ENCODE measurements at places on chromosomes 12 and 14.

- no peak for DNase-seq
Observed at GRCh38 chr14:73761618-73762355, 47.6 kb upstream of the PNMA1 start.

DNA sequence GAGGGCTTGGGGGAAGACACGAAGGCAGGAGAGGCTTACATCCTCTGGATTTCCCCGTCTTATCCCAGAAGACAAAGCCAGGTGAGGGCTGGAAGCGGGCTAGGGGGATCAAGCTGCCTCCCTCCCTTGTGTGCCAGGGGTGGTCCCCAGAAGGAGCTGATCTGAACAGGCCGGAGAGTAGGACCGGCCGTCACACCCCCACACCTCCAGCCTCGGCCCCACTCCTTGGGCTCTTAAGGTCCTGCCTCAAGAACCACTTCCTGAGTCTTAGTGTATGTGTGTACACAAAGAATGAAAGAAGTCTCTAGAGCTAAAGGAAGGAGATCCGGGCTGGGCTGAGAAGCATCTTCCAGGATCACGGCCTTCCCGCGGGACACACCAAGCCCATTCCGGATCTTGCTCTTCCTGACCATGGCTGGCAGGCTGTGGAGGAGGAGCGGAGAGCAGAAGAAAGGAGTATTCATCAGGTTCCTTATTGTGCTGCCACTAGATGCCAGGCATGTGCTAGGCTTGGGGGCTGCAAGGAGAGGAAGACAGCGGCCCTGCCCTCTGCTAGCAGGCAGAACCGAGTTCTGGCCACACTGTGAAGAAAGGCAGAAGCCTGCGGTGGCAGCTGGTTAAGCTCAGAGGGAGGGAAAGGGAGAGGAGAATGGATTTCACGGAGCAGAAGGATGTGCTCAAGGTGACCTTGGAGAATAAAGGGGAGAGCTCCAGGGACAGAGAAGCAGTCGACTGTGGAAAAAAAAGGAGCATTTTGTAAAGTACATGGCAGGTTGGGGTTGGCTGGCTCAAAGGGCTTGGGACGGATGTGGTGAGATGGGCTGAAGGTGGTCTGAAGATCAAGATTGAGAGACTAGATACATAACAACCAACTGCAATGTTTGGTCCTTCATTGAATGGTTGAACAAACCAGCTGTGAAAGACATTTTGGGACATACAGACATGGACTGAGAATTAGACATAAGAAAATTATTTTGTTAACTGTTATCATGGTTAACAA is 1.3 kb upstream of the CD63 start:
- no peak for DNase-seq

DNA sequence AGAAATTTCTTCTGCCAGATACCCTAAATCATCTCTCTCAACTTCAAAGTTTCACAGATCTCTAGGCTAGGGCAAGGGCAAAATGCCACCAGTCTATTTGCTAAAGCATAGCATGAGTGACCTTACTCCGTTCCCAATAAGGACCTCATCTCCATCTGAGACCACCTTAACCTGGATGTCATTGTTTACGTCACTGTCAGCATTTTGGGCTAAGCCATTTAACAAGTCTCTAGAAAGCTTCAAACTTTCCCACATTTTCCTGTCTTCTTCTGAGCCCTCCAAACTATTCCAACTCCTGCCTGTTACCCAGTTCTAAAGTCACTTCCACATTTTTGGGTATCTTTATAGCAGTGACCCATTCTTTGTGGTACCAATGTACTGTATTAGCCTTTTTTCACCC is 259.2 kb upstream of the KITLG start:
- DNase-seq = no peak

GRCh38 chr14:102471921-102472790 is 37.4 kb downstream of the ANKRD9 start:
- DNase-seq = no peak

- DNase-seq = no peak
Observed at GRCh38 chr12:72982356-72982755, 710.2 kb downstream of the TRHDE start.

GRCh38 chr12:66767536-66767935 is 88.7 kb upstream of the GRIP1 start:
- DNase-seq = no peak

- DNase-seq = no peak
Observed at GRCh38 chr12:9794484-9795093, 32.7 kb upstream of the KLRF1 start.

Measured in glomerular endothelial cell (primary cell).